ENCODE measurements at places on chromosomes 4 and X.

DNA sequence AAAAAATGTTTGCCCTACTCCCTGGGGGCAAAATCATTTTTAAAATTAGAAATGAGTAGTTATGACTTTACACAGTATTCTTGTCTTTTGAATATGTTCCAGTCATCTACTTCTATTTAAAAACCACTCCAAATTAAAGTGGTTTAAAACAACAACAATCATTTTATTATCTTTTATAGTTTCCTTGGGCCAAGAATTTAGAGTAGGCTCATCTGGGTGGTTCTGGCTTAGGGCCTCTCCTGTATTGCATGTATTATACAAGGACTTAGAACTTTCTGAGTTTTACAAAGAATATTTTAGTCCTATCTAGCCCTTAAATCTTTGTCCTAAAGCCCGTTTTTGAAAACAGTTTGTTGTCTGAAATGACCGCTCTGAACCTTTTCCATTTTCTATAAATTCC lies 132.5 kb upstream of the INTU start:
- DNase-seq = no peak

DNA sequence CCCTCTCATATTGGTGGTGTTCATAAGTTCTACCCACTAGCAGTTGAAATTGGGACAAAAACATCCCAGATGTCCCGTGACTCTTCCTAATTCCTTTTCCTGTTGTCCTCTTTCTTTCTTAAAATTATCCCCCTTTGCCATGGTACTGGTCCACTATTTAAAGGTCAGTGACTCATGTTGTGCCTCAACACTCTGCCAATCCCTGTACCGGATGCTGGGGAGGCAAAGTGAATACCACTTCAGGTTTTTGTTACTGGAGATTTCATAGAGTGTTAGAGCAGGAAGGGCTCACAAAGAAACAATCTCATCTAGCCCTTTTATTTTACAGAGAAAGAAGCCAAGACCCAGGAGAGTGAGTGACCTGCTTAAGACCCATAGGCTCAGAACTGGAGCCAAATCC lies 24.6 kb downstream of the SEPTIN11 start:
- DNase-seq = no peak

GRCh38 chr4:146113171-146113570 lies 62.3 kb upstream of the LSM6 start:
- no peak for DNase-seq

- DNase-seq = no peak
These were observed 23.0 kb upstream of the PGM2 start for GRCh38 chr4:37803348-37803973.

- DNase-seq = no peak
These were observed 155.5 kb downstream of the PDGFRA start for GRCh38 chr4:54384563-54384962.

DNA sequence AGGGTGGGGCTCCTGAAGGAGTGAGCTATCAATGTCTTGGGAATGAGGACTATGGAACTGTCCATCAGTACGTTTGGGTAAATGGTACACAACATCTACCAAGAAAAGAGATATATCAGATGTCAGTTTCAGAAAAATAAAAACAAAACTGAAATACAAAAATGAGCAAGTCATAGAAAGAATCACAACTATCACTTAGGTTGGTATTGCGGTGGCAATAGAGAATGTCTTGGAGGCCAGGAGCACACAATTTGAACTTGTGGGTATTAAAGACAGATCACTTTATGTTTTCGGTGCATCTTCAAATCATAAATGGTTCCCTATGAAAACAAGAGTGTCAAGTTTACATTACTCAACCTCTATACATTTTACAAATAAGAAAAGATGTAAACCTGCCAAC lies 176.8 kb downstream of the CHM start:
- DNase-seq = no peak

DNA sequence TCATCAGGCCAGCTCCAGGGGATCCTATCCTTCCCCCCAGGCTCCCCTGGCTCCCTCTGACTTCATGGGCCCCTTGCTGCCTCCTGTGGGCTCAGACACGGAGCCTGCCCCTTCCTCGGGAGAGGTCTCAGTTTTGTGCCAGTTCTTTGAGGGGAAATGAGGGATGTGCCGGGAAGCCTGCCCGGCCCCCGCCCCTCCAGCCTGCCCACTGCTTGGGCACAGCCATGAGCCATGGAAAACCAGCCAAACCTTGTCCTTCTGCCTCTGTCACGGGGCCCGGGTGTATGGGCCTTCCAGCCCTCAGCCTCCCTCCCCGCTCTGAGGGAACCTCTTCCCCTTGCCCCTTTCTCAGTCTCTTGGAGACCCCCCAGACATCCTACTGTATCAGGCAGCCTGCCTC lies 6.8 kb downstream of the BGN start:
- DNase-seq = no peak

DNA sequence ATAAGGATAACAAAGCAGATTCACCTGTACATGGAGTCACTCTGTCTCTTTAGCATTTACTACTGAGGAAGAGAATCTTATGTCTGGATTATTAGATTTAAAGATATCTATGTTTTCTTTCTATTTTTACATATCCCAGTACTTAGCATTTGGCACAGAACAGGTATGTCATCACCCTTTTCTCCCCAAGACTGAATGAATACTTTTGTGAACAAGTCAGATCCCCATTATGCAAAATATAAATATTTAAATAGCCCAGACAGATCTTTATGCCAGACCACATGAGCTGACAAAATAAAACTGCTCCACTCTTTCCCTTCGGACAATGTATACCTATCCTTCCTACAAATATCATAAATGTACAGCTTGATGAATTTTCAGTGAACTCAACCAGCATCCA lies 94.5 kb downstream of the CASK start:
- DNase-seq = no peak

GRCh38 chr4:83961575-83961974 lies 425.7 kb downstream of the GPAT3 start:
- no peak for DNase-seq

DNA sequence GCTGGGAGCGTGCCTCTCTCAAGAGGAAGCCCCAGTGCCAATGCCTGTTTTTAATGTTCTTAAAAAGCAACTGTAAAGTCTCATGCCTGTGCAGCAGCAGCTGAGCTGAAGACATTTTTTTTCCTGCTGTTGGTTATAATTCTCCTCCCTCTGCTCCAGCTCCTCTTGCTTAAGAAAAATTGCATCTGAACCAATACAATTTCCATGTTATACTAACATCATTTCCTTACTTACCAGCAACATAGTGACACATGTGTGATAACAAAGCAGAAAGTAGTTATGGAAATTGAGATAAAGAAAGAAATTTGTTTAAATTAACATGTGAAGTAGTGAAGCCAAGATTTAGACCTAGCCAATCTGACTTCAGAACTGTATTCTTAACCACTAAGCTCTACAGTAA lies 101.4 kb downstream of the TBC1D19 start:
- DNase-seq = no peak

DNA sequence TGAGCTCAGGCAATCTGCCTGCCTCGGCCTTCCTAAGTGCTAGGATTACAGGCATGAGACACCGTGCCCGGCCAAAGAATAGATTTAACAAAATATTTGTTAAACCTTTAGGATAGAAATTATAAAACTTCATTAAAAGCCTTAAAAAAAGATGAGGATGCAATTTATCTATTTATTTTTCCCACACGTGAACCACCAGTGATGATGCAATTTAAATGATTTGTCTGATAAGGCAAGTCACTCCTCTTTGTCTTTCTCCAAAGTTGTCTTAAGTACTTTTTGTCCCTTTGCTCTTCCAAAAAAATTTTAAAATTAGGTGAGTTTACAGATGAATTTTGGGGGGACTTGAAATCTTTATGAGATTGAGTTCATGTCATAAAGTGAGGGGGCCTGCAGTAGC lies 58.2 kb downstream of the SLC34A2 start:
- no peak for DNase-seq

DNA sequence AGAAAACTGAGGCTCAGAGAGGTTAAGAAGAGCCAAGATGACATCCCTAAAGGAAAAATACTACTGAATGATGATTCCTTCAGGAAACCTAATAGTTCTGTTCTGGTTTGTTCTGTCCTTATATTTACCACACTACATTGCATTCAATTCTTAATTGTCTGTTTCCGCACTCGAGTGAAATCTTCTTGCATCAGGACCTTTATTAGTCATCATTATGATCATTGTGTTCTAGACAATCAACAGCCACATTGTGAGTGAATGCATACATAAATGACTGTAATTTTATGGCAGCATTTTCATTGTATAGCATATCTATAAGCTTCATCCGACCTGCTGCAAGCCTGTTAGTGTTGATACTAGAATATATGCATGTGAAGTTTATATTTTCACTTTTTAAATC lies 156.7 kb upstream of the FAM241A start:
- no peak for DNase-seq

DNA sequence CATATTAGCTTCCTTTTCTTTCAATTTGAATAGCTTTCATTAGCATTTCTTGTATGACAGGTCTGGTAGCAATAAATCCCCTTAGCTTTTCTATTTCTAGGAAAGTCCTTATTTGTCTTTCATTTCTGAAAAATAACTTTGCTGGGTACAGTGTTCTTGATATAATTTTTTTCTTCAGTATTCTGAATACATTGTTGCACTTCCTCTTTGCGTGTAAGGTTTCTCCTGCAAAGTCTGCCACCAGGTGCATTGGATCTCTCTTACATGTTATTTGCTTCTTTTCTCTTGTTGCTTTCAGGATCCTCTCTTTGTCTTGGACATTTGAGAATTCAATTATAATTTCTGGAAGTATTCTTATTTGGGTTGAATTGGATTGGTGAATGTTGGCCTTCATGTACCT lies 663.7 kb downstream of the GRXCR1 start:
- DNase-seq = no peak

DNA sequence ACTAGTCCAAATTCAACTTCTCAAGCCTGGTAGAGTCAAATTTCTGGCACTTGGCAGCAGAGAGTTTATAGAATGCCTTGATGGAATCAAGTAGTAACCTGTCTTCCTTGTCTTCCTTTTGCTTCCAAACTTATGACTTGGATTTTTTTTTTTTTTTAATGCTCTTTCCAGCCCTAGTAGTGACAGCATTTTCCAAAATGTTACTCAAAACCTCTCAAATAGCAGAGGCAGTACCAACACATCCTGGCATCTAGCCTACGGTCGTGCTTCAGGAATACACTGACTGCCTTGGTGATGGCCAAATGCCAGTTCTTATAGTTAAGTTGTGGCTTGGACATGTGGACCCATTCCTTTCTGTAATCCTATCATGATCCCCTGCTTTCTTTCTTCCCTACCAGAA lies 46.0 kb downstream of the GALNT7 start:
- no peak for DNase-seq

DNA sequence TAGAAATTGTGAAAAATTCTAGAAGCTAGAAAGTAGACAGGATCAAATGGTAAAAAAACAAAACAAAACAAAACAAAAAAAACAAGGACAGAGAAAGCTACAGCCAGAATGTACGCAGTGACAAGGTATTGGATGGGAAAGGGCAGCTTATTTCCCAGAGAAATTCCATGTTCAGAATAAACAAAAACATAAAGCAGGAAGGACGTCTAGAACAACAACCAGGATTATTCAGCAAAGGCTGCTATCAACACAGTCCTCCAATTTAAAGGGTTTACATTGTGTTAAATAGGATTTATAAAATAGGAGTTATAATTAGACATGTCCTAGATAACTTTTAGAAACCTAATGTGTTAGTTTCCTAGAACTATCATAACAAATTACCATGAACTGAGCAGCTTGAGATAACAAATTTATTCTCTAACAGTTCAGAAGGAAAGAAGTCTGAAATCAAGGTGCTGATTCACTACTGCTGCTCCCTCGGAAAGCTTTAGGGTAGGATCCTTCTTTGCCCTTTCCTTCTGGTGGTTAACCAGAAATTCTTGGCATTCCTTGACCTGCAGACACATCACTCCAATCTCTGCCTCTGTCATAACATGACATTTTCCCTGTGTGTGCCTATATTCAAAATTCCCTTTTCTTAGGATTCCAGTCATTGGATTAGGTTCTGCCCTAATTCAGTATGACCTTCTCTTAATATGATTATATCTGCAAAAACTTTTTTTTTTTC lies 175.6 kb downstream of the SNCA start:
- no peak for DNase-seq

GRCh38 chr4:28360681-28361080 lies 1500.0 kb downstream of the STIM2 start:
- DNase-seq = no peak

GRCh38 chr4:79526641-79527565 lies 118.9 kb upstream of the GK2 start:
- DNase-seq = no peak

- no peak for DNase-seq
These were observed 19.1 kb upstream of the DDX3X start for GRCh38 chrX:41314881-41315280.

DNA sequence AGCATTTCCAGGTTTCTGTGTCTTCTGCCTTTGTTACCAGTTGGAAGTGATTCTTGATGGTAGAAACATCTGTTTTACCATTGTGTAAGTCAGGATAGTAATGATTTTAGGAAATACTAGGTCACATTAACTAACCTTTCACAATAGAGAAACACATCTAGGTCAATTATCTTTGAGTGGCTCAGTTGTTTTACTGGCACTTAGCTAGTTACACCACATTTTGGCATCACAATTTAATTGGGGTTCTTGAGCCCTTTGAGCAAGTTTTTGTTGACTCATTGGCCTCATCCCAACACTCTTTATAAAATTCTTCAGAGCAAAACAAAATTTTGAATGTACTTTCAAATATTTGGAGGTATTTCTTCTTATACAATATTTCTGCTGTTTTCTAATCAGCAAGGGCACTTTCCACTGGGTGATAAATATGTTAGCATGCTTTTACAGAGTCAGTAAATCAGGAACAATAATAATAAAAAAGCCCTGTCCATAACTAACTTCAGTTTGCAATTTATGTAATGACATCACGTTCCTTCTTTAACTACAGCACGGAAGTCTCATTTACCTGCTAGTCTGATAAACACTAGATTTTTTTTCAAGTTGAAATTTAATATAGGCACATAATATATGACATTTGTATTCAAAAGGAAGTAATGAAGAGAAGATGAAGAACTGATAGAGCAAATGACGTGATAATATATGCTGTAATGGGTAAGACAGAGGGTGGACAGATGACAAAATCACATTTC lies 64.8 kb upstream of the GK2 start:
- no peak for DNase-seq

- DNase-seq = no peak
These were observed 196.8 kb upstream of the RPS6KA3 start for GRCh38 chrX:20463296-20464075.

GRCh38 chr4:170259631-170260153 lies 169.9 kb upstream of the AADAT start:
- DNase-seq = peak; percentile 5

DNA sequence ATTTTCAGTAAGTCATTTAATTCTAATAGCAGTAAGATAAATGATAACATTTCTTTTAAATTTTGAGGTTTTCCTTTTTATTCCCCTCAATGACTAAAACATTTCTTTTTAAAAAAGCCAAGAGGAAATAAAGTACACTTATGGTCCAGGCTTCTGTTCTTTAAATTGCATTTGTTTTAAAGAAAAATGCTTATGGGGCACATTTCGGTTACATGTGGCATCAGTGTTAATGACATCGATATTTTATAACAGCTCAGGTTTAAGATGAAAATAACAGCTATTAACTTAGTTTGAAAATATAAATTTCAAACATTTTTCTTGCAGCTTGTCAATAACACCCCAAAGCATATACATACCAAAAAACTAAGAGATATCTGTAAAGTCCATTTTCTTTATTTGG lies 1161.1 kb downstream of the PCDH18 start:
- DNase-seq = no peak

- no peak for DNase-seq
These were observed 2078.4 kb downstream of the PCDH7 start for GRCh38 chr4:32798471-32799159.
